Esophagus muscularis mucosa (tissue), 4 donors: ENCODE measurements at places on chromosomes 13 and 19. TPM values are rescaled to one million over a fixed set of nuclear protein-coding genes. Genes with fewer than 3 reads are reported as not detected.

DNA sequence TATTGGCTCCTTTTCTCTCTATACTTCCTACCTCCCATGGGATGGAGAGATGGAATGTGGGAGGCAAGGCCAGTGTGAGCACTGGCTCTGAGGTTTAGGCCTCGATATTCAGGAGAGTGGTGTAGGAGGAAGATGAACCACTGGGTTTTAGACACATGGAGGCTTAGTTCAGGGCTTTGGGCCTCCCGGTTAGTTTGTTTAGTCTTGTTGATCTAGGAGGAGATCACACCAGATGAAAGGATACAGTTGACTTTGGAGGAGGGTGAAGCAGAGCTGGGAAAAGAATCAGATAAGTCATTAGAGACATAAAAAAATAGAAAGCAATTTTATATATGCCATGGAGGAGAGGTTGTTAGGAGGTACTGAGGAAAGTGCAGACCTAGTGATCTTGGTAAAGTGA is 30.9 kb downstream of the RNASEH2B start:
- no peak for DNase-seq

The ZNF813 gene
- 3.5 TPM for total RNA-seq

The B3GNT8 gene
- total RNA-seq, result 7.8 TPM

- no peak for DNase-seq
Measured at GRCh38 chr19:5851302-5851701, at the start of gene FUT3. TSS of gene FUT3 (minus strand) at chr19:5851449.

DNA sequence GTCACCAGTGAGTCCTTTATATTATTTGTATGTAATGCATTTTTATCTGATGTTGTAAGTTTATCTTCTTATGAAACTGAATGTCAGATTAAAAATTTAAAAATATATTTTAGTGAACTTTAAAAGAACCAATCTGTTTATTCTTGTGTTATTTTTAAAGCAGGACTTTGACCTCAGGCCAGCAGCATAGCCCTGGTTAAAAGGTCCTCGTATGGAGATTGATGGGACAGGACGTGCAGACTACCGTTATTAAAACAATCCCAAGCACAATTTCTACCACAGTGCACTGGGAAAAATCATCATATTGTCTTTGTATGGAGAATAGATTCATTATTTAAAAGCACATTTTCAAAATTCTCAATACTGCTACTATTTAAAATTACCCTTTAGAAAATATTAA is 573.8 kb upstream of the ARGLU1 start:
- DNase-seq, result no peak

DNA sequence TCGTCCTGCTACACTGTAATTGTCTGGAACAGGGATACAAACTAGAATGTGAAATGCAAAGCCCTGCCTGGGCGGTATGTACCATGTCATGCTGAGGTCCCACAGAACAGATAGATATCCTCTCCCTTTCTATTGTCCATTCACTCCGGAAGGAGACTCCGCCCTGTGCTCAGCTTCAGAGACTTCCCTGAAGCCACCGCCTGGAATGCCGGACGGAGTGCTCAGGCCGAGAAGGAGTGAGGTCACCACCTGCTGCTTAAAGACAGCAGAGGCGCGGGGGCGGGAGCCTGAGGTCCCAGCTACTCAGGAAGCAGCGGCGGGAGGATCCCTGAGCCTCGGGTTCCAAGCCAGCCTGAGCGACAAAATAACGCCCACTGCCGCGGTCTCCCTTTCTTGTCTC is 890 bp upstream of the ZNF611 start:
- no peak for DNase-seq

- no peak for DNase-seq
Measured at GRCh38 chr13:50580684-50581305, 262.7 kb downstream of the DLEU7 start.

GRCh38 chr13:22009500-22009899 is 338.6 kb downstream of the FGF9 start:
- no peak for DNase-seq

GRCh38 chr13:40483601-40484000 is 182.8 kb downstream of the FOXO1 start:
- no peak for DNase-seq

GRCh38 chr13:20131057-20131832 is 29.6 kb downstream of the GJA3 start:
- DNase-seq, result no peak

GRCh38 chr13:110309661-110310524 is 2.8 kb downstream of the COL4A2 start:
- DNase-seq, result no peak

DNA sequence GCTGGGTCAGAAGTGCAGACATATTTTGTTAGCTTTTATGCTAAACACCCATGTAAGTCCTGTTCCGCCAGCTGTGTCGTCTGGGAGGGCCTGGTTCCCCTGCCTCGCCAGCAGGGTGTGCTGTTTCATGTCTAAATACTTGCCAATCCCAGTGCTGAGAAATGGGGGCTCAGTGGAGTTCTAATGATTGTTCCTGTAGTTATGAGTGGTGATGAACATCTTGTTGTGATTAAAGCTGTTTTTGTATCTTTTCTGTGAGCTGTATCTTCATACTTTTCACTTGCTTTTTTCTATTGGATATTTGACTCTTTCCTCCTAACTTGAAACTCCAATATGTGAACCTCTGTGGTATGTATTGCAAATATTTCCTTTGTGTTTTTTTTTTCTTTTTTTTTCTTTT is 32.7 kb downstream of the KDM4B start:
- no peak for DNase-seq

DNA sequence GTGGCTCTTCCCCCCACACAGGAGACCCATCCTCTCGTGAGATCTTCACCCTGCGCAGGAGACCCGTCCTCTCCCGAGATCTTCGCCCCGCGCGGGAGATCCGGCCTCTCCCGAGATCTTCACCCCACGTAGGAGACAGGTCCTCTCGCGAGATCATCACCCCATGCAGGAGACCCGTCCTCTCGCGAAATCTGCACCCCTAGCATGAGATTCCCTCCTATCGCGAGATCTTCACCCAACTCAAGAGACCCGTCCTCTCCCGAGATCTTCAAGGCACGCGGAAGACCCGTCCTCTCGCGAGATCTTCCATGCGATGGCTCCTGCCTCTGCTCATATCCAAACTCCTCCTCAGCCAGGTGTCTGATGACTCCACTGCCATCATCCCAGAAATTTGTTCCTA is 24.3 kb downstream of the LAIR2 start:
- DNase-seq, result no peak

DNA sequence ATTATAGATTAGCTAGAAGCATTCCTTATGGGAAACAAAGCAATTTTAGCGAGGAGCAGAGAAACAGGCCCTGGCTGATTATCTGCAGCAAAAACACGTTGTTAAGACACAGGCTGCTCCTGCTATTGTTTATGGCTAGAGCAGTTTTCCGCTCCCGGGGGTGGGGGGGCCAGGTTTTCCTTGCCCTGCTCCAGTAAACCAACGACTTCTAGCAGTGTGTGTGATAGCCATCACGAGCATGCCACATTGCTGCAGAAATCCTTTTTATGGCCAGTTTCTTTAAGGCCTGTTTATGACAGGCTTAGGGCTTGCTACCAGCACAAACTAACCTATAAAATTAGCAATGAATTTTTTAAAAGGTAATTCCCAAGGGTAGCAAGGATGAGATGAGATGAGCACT is 18.4 kb upstream of the IL17D start:
- DNase-seq, result no peak

GRCh38 chr13:36131222-36131930 is at the start of gene DCLK1:
TSS of gene DCLK1 (minus strand) at chr13:36131382.
- no peak for DNase-seq

GRCh38 chr13:111666164-111666776 is 345.8 kb downstream of the TEX29 start:
- DNase-seq, result no peak

DNA sequence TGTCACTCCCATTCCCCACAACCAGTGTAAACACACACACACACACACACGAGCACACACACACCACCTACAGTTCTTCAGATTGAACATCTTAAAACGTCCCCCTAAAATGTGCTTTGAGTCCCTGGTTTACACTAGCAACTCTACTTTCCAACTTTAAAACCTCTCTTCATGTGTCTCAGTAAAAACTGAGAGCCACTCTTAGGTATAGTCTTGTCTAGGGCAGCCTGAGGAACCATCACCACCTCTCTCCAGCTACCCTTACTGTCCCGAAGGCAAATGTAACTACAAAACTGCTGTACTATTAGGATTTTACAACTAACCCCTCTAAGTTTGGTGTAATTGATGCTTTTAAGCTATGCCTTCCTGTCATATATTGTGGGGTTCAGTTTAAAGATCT is 1501.6 kb upstream of the MIR17HG start:
- no peak for DNase-seq

GRCh38 chr19:41706741-41707501 is 1.5 kb upstream of the CEACAM5 start:
- DNase-seq, result no peak

The ZNF136 gene
- 7.1 TPM for total RNA-seq

GRCh38 chr19:10776900-10777650 is 58.9 kb downstream of the TMED1 start:
- DNase-seq, result no peak

GRCh38 chr19:49497047-49497788 is 984 bp downstream of the RPS11 start:
- no peak for DNase-seq

The TNNI3 gene
- not detected for total RNA-seq

The AP1M2 gene
- not detected for total RNA-seq

DNA sequence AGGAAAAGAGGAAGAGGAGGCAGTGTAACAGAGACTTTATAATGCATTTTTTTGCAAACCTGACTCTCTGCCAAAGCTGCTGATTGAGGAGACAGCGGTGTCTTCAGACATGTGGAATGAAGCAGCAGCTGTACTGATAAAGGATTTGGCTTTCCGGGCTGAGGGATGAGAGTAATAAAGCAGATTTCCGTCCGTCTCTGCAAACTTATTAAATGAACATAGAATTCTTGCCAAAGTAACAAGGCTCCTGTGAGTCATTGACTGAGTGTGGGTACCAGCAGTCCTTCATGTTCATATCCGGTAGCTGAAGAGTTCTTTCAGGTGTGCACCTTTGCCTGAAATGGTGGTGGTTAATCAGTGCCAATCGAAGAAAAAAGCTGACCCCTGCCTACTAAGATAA is 112.6 kb downstream of the LIG4 start:
- DNase-seq, result no peak

DNA sequence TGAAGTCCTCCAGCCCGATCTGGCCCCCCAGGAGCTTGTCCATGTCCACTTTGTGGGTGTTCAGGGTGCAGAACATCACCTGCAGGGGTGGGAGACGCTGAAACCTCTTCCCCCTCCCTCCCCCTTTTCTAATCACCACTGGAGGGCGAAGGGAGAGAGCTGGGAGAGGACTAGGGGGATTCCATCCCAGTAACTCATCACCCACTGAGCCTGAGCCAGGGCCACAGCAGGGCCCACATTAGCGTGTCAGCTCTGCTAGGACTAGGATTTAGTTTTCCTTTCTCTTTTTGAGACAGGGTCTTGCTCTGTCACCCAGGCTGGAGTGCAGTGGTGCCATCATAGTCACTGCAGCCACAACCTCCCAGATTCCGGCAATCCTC is 5.5 kb upstream of the PTGER1 start:
- no peak for DNase-seq

DNA sequence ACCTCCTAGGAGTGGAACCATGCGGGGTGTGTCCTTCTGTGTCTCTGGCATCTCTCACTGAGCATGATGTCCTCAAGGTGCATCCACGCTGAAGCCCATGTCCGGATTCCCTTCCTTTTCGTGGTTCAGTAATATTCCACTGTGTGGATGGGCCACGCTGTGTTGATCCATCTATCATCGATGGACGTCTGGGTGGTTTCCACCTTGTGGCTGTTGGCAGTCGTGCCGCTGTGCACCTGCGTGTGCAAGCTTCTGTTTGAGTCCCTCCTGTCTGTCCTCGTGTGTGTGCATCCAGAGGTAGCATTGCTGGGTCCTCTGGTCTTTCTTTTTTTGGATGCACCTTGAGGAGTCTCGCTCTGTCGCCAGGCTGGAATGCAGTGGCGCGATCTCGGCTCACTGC is 11.2 kb upstream of the GNA15 start:
- no peak for DNase-seq

DNA sequence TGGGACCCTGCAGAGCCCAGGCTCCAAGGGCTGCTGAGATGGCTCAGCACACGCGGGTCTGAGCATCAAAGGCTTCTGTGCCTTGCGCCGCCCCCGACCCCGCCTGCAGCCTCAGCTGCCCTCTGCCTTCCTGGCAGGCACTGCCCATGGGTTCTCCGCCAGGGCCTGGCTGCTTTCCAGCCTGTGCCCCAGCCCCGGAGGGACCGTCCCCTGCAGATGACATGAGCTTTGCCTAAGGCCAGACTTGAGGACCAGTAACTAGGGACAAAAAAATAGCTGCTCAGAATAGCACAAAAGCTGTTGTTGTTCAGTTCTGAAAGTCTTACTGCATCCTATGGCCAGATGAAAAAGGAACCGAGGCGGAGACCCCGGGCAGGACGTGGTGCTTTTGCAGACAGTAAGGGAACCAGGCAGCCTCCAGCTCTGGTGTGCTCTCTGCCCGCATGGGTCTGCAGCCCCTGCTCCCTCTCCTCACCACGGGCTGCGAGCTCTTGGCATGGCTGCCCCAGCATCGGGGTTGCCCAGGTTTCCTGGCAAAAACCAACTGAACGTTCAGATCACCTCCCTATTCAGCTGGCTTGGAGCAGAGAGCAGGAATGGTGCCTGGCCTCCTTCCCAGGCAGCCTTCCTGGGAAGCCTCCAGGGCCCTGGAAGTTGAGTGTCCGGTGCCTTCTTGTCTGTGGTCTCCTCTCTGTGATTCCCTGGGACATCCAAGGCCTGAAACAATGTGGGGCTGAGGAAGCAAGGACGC is 12.5 kb upstream of the CFAP97D2 start:
- DNase-seq, result no peak

The PGLYRP1 gene
- total RNA-seq, result not detected

DNA sequence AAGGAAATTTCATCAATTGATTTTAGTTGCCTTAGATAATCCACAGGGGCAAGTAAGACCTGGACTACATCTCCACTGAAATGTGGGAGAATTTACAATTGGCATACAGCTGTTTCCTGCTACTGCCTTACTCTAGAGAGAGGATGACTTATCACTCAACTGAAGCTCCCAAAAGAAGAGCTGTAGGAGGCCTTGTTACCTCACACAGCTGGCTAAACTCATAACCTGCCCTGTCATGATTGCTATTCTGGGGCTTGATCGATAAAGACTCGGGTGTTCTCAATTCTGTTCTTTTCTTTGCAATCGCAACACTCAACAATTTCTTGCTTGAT is 1396.4 kb downstream of the EFNB2 start:
- no peak for DNase-seq

The LRRC4B gene
- 12.5 TPM for total RNA-seq

GRCh38 chr19:52648336-52649016 is 10.3 kb upstream of the ZNF83 start:
- no peak for DNase-seq

GRCh38 chr13:94658926-94659597 is 53.3 kb downstream of the SOX21 start:
- no peak for DNase-seq

The SHC2 gene
- total RNA-seq, result 14.4 TPM
